ENCODE measurements at places on chromosomes 4 and X.

DNA sequence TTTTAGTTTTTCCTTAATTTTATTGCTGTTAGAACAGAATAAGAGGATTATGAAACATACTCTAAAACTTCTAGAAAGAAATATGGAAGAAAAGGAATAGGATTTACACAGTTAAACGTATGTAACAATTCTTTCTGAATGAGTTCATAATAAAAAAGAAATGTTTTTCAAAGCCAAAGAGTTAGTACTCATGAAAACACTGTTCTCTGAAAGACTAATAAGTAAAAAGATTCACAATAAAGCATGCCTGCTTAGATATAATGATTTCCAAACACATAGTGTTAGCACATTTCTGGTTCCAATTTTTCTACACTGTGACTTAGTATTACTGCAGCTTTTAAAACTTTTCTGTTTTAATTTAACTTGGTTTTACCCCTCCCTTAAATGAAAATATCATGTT, 49.8 kb upstream of the PRSS48 start:
- no peak for DNase-seq

- DNase-seq, result no peak
Observed at GRCh38 chr4:183503497-183504063, 1.3 kb upstream of the ING2 start.

- DNase-seq, result no peak
Observed at GRCh38 chrX:82734140-82734539, 774.0 kb upstream of the POU3F4 start.

DNA sequence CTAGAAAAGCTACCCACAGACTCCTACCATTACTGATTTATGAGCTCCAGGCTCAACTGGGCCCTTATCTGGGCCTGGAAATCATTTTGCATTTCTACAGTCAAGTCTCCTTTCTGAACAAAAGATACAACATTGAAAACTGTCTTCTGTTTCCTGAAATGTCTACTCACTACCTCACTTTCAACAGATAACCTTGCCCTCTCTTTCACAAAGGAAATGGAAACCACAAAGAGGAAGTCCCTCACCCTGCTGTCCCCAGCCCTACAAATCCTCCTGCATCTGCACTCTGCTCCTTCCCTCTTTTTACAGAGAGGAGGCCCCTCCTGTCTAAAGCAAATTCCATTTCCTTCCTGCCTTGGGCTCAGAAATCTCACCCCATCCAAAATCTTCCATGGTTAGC, 24.8 kb upstream of the CYBB start:
- DNase-seq, result no peak

All from NCI-H1048 (cell line).